HAP-1 (cell line): ENCODE measurements at places on chromosomes 7 and 10.

DNA sequence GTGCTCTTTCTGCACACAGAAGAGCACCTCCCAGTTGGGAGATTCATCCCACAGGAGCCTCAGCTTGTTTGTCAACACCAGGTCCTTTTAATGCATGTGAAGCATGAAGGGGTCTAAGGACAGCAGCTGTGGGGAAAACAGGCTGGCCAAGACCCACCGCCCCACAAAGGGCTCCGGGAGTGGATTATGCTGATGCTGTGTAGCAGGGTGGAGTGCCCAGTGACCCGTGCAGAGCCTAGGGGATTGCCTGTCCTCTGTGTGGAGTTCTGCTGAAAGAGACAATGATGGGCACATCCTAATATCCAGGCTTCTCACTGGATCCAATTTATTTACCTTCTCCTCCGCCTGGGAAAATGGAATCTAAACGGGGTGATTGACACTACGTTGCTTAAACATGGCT lies 74.0 kb downstream of the PIP4K2A start:
- DNase-seq: no peak

DNA sequence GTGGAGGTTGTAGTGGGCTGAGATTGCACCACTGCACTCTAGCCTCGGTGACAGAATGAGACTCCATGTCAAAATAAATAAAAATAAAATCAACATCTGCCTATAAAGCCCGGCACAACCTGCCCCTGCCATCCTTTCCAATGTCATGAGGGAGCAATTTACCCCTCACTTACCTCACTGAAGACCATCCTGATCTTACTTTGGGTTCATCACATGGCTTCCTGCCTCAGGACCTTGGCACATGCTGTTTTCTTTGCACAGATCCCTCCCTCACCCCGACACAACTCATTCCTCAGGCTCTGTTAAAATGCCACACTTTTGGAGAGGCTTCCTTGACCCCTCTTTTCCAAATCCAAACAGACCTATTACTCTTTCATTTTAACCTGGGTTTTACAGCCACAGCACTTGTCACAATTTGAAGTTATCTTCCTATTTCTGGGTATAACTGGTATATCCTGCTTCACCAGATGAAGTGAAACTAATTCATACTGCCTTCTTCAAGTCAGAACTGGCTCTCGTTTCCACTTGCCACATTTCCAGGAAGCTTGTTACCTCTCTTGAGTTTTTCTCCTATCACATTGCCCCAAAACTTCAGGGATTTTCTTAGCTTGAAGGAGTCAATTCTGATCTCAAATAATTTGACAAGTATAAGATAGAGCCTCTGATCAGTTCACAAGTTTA lies 69.3 kb upstream of the PARD3 start:
- no peak for DNase-seq

DNA sequence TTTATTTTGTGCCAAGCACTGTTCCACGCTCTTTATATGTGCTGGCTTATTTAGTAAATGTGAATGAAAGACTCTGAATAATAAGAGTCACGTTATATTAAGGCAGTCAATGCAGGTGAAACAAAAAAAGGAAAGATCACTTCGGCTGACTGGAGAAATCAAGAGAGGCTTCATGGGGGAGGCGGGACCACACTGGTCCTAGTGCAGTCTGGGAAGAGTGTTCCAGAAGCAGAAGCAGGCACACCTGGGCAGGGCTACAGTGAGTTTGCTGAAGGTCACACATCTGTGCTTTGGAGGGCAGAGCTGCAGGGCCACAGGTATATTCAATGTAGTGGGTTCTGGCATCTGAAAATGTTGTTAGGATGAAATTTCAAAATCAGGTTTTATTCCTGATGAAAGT lies 176.9 kb downstream of the PLXNA4 start:
- DNase-seq: no peak

GRCh38 chr7:142352543-142352942 lies 94.7 kb upstream of the PRSS58 start:
- no peak for DNase-seq

DNA sequence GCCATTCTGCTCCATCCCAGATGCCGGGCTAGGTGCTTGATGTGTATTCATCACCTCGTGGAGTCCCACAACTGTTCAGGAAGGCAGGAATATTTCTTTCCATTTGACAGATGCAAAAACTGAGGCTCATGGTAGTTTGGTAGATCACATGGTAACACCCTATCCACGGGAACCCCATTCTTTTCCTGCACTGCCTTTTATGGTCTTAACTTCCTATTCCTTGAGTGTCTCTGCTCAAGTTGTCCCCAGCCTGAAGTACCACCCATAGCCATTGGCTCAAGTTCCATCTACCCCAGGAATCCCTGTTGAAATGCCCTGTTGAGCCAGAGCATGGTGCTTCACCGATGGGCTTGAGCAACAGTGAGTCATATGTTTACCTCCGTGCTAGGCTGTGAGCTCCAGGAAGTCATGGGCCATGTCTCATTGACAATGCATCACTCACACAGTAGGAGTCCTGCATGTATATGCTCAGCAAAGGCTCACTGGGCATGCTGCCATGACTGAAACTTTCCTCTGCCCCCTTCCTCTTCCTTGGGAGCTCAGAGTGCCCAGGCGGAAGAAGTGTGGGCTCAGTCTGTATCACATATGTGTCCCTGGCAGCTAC lies 71.7 kb upstream of the ADAM12 start:
- no peak for DNase-seq
